Neural cell (in vitro differentiated cells): ENCODE measurements at places on chromosomes 5 and 9. TPM values are rescaled to one million over a fixed set of nuclear protein-coding genes. Genes with fewer than 3 reads are reported as not detected.

The PCDHGA4 gene
- 0.38 TPM in 1 of 2 replicates, not detected in the other for polyA plus RNA-seq

The SLC24A2 gene
- polyA plus RNA-seq, result 0.42 and 0.56 TPM in 2 replicates

The HRH2 gene
- 0.09 TPM in 1 of 2 replicates, not detected in the other for polyA plus RNA-seq

The CCDC112 gene
- polyA plus RNA-seq, result 66.2 and 76.7 TPM in 2 replicates
